ENCODE measurements at places on chromosomes 3 and 15.

- no peak for DNase-seq
Observed at GRCh38 chr3:100830931-100831330, 121.6 kb downstream of the TFG start.

DNA sequence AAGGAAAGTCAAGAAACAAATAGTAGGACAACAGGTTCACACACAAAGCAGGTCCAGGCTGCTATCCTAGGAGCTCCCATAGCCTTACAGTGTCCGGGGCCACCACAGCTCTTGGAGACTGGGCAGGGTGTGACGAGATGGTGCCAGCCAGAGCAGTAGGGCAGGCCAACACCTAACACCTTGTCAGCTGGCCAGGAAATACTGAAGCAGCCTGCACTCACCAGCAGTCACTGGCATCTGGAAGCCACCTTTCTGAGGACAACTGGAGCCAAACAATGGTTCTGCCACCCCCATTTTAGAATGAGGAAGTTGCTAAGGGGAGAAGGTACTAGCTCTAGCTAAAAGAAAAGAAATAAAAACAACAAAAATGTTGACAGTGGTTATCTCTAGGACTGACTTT lies 47.2 kb downstream of the CCDC12 start:
- no peak for DNase-seq

DNA sequence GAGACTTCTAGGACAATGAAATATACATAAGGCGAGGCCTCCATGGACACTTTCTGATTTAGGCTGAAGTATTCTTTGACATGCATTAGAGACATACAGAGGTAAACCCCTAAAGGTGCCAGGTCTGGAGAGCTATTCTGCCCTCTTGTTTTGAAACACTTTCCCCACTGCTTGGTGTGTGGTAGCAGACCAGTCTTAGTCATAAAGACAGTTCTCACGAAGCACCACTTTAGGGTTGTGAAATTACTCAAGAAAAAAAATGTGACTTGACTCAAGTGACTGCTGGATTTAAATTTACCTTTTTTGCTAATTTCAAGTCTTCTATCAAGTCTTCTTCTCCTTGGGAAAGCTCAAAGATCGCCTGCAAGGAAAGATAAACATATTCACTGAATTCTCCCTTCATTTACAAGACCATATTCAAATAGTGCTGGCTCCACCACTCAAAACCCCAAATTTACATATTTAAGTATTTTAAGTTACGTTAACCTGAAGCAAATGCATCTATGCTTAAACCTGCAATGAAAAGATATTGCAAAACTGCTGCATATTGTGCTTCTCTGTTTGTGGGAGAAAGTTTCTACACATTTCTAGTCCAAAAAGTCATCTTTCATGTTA lies 48.4 kb downstream of the ARHGEF3 start:
- DNase-seq: no peak

DNA sequence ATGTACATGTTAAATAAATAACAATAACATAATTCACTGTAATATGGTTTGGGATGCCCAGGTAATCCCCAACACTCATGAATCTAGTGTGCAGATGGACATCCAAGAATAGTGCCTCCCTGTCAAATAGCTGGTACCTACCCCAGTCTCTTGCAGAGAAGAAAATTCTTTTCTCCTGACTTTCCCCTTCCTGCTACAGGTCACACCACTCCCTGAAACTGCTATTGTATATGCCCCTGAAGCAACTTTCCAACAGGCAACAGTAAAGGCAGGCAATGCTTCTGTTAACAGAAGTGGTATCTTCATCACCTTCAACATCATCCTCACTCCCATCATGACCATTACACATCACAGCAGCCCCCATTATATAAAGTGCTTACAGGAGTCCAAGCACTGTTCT lies 431.6 kb downstream of the MAGI1 start:
- DNase-seq: no peak

- DNase-seq: no peak
Observed at GRCh38 chr3:137792626-137793271, 28.6 kb downstream of the SOX14 start.

DNA sequence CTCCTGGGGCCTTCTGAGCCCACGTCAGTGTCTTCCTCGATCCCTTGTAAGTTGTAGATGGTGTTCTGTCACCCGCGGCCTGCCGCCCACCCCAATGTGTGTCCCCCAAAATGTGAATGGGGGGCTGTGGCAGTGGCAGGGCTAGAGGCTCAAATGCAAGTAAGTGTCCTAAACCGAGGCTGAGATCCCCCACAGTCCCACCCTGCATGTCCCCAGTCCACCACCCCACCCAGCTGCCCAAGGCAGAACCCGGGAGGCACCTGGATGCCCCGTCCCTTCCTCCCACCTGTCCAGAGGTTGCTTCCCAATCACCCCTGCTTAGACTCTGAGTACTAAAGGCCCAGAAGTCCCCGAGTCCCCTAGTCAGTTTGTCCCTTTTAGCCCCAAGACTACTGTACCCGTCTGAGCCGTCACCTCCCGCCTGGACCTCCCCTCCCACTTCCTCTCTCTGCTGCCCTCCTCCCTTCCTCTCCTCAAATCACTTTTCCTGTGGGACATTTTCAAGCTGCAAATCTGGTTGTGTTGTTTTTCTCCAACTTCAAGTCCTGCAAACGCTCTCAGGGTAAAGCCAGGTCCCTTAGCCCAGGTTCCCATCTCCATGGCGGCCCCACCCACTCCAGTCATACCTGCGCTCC lies 11.8 kb upstream of the PLXND1 start:
- DNase-seq: no peak

DNA sequence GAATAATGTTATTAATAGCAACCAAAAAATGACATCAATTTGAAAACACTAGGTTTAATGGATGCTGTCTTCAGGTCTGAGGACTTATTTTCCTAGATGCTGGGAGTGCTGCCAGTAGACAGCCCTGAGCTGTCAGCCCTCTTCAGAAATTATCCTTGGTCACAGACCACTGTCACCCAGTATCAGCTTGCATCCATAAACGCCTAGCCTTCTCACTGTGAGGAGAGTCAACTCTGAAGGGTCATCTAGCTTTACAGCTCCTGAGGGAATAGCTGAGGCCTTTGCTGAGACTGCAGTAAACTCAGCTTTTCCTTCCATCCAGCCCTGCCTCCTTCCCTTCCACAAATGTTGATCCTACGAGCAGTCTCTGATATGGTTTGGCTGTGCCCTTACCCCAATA lies 19.4 kb upstream of the MNS1 start:
- no peak for DNase-seq

- no peak for DNase-seq
Observed at GRCh38 chr3:78268716-78269668, 1229.1 kb downstream of the ROBO2 start.

GRCh38 chr3:52831500-52832301 lies 1.2 kb upstream of the ITIH4 start:
- DNase-seq: no peak

GRCh38 chr3:158347966-158348365 lies 223.0 kb upstream of the MLF1 start:
- DNase-seq: no peak

GRCh38 chr3:60142009-60142408 lies 1092.2 kb upstream of the CFAP20DC start:
- DNase-seq: no peak

GRCh38 chr15:58726867-58727266 lies 22.6 kb downstream of the ADAM10 start:
- no peak for DNase-seq

DNA sequence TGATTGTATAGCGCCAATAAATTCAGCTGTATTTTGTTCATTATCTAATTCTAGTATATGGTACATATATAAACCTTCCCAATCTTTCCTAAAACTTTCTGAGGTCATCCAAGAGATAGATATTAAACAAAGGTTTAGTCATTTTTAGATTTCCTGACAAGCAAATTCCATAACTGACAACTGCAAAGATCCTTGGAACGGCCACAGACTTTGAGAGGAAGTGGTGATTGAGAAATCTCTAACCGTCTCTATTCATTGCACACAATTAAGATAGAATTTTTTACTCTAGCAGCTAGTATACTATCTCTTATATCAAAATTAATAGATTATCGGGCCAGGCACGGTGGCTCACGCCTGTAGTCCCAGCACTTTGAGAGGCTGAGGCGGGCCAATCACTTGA lies 4.7 kb downstream of the CSNK1G1 start:
- no peak for DNase-seq

GRCh38 chr15:77180270-77180669 lies 109.4 kb upstream of the TSPAN3 start:
- DNase-seq: no peak

DNA sequence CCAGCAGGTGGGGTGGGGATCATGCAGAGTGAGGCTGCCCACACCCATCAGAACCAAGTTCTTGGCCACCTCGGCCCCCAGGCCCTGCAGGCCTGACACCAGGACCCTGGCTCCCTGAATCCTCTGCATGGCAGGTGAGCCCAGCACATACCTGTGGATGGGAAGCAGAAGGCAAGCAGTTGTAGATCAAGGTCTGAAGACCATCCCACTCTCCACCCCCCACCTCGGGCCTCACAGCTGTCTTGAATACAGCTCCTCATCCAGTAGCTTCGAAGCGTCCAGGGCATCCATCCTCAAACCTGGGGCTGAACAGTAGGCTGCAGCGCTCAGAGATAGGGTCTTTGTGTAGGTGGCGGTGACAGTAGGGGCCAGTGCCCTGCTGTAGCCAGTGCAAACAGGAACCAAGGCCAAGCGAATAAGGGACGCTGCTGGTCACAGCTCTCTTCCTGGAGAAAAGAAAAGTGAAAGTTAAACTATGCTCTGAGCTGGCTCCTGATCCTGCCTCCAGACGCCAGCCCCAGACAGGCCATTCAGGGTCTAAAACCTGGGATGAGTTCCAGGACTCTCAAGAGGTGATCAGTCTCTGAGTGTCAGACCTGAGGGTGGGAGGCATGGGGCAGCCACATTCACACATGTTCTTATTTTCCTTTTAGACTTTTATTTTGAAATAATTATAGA lies at the start of gene UBA7:
TSS of gene UBA7 (minus strand) at position 457 of the 678 bp plus-strand sequence. CDS start at position 291, 166 bp downstream.
- no peak for DNase-seq

DNA sequence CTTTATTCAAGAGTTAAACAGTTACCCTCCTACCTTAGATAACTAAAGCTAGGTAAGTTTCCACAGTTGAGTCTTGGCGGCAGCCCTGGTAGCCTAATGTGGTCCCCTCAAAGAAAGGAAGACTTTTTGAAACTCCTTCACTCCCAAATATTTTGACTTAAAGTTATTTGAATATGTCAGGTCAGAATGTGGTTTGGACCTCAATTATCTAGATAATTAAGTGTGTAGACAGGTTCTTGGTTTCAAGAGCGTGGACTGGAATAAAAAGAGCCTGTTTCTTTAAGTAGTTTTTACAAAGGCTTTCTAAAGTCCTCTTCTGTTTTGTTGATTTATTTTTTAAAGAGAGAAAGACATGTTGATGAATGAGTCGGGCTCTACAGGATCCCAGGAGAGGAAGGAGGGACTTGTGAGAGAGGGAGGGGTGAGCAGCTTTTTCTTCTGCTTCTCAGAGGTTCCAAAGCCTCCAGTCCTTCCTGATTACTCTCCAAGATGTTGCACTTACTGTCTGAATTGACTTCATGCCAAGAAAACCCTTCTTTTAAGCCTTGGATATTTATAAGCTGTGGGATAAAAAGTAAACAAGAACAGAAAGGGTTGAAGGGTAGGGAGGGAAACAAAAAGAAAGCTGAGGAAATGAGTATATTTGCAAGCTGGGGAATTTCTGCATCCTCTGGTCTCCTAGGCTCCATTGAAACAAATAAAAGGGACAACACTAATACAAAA lies 457.4 kb downstream of the IGSF11 start:
- DNase-seq: no peak

DNA sequence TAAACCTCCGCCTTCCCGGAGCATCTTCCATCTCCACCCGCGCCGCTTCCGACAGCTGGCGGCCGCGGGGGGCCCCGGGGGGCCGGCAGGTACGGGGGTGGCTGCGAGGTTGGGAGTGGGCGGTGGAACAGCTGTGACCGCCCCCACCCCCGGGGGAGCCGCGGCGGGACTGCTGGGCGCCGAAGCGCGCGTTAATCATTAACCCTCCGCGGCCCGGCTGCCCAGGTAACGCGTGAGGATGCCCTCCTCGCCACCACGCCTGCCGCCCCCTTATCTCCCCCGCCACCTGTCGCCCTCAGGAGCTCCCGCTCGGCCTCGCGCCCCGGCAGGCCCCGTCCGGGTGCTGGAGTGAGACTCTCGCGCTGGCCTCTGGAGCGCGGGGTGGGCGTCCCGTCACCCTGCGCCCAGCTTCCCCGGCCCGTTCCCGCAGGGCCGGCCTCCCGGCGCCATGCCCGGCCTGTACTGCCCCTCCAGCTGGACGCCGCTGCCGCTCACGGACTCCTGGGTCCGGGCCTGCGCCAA lies 757 bp downstream of the VWA5B2 start:
- no peak for DNase-seq

GRCh38 chr15:77096138-77096537 lies 25.2 kb upstream of the TSPAN3 start:
- no peak for DNase-seq

- DNase-seq: no peak
Observed at GRCh38 chr3:133742351-133743091, 3.7 kb upstream of the TF start.

DNA sequence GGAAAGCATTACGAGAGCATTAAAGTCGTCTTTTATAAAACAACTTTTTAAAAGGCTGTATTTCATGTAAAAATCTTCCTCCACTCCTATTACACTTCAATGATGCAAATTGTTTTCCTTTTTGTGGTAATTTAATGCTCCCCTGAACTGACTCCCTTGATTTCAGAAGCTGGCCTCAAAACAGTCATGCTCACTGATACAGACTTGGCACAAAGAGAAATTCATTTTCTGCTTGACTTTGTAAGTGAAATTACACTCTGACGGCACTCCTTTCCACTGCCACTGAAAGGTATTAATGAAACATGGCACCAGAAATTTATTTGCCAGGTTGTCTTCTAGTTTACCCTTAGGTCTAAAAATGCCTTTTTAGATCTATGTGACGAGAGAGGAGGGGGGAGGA lies 215.5 kb downstream of the LRRC3B start:
- no peak for DNase-seq

DNA sequence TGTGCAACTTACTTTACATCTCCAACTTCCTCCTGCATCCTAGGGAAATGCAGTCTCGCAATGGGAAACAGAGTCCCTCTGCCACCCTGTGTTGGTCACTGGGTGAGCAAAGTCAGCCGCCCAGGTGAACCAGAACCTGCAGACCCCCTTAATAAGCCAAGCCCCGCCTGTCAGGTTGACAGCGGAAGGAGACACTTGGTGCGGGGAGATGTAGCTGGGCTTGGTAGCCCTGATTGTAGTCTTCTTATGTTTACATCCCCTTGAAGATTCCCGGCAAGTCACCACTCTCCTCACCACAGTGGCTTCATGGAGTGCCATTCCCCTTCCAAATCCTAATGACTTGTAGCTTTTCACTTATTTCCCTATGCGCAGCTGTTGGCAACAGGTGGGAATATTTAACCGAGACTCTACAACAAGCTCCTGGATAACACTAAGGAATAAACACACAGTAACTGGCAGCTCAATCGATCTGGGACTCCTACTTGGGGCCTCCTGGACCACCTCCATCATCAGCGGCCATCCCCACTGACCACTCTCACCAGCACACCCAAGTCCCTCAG lies 17.7 kb upstream of the CLSTN2 start:
- no peak for DNase-seq

- no peak for DNase-seq
Observed at GRCh38 chr15:81297603-81298575, 26.1 kb downstream of the STARD5 start.

- no peak for DNase-seq
Observed at GRCh38 chr3:57752307-57752706, 3.8 kb upstream of the SLMAP start.

Data from T-helper 9 cell (primary cell).